ENCODE measurements at places on chromosomes 7 and 10.

GRCh38 chr7:65972976-65973375 lies 9.0 kb downstream of the GUSB start:
- no peak for DNase-seq

- no peak for DNase-seq
Observed at GRCh38 chr10:35165136-35165535, 38.5 kb downstream of the CREM start.

DNA sequence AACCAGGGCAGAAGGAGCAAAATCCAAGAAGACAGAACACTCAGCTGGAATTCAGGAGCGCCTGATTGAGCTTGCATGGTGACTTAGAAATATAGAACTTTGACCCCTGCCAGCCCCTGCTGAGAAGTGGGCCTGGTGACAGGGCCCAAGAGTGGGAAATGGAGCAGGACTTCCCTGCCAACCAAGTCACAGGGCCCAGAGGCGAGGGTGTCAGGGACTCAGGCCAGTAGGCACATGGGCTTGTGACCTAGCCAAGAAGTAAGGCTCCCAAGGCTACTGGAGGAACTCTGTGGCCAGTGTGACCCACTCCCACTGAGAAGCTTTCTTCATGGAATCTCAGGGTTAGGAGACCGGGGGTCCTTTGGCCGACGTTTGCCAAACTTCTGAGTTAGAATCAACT lies 31.9 kb downstream of the LRRC20 start:
- no peak for DNase-seq

GRCh38 chr10:15241306-15241705 lies 72.8 kb upstream of the NMT2 start:
- DNase-seq, result no peak

GRCh38 chr10:61406242-61406641 lies 46.9 kb downstream of the TMEM26 start:
- DNase-seq, result no peak

DNA sequence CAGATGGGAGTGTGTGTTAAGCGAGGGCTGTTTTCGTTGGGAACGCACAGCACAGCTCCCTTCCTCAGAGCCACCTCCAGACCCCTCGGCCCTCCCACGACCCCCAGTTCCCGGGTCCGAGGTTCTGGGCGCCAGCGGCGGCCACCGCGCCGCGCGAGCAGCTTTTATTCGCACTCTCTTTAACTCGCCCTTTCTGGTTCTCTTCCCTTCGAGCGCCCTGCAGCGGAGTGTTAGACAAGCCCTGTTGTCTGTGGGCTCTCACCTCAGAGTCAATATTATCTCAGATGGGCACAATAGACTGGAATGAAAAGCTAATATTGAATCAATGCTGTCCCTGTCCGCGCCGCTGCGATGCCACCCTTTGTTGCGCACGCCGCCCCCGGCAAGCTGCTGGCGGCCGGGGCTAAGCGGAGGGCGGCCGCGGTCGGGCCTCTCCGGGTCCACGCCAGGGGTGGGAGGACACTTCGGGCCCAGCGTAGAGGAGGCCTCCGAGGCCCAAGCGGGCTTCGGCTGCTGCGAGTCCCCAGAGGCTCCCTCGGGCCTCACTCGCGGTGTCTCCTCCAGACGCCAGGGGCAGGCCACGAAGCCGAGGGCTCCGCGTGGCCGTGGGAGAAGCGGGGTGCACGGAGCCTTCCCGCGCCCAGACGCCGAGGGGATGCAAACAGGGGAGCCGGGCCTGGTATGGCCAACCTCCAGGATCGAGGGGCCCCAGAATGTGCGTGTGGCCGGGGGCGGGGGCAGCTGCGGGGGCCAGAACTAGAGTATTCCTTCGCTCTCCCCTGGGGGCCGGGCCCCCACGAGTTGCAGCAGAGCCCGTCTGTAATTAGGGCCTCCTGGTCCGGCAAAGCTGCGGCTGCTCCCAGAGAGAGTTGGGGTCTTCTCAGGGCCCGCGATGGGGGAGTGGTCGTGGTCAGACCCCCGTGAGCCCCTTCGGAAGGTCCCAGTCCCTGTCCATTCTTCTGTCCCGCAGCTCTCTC lies 7.9 kb upstream of the EMX2 start:
- DNase-seq, result no peak

- DNase-seq, result no peak
Observed at GRCh38 chr7:5139998-5140397, 50.0 kb upstream of the WIPI2 start.

DNA sequence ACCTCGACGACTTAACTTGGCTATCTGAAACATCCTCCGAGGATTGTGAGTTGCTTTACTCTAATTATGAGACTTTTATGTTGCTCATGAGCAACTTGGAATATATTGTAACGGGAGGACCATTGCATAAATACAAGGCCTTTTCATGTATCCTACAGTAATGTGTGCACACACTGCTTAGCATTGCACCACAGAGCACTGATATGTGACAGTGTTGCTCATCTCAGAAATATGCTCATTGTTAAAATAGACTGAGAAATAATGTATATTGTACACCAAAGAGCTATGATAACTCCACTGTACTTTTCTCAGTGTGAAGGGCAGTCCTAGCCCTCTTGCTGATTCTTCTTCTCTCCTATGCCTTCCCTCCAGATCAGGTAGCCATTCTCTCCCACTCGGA lies 102.8 kb upstream of the CDK13 start:
- DNase-seq, result no peak

- no peak for DNase-seq
Observed at GRCh38 chr10:6383096-6383812, 180.5 kb downstream of the PFKFB3 start.

- DNase-seq, result no peak
Observed at GRCh38 chr10:91017198-91017597, 96.3 kb upstream of the ANKRD1 start.

DNA sequence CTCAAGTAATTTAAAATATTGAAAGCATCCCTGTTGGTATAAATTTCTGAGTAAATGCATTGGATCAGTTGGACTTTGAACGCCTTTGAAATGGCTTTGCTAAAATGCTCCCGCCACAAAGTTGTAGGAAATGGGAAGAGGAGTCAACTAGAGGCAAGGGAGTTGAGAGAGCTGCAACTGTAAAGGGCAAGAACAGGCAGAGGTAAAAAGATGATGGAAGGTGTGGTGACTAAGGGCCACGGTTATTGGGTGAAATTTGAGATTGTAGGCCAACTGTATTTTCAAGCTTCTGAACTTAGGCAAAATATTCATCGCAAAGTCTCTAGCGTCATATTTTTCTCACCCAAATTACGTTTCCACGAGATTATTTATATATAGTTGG lies 595 bp upstream of the SUMF2 start:
- no peak for DNase-seq
